ENCODE measurements at places on chromosomes 13 and 19. TPM values are rescaled to one million over a fixed set of nuclear protein-coding genes. Genes with fewer than 3 reads are reported as not detected.

The ESD gene
- total RNA-seq, result 97.4 TPM

The TEX29 gene
- 0.34 TPM for total RNA-seq

GRCh38 chr19:8445488-8446001 is 770 bp downstream of the HNRNPM start:
- H3K36me3 ChIP-seq, result no peaks in the 10 kb centered on the region
- H3K4me3 ChIP-seq, result peak overlapping the region; percentile 98
- H3K27me3 ChIP-seq, result no peaks in the 10 kb centered on the region
- peak; percentile 72 for DNase-seq

DNA sequence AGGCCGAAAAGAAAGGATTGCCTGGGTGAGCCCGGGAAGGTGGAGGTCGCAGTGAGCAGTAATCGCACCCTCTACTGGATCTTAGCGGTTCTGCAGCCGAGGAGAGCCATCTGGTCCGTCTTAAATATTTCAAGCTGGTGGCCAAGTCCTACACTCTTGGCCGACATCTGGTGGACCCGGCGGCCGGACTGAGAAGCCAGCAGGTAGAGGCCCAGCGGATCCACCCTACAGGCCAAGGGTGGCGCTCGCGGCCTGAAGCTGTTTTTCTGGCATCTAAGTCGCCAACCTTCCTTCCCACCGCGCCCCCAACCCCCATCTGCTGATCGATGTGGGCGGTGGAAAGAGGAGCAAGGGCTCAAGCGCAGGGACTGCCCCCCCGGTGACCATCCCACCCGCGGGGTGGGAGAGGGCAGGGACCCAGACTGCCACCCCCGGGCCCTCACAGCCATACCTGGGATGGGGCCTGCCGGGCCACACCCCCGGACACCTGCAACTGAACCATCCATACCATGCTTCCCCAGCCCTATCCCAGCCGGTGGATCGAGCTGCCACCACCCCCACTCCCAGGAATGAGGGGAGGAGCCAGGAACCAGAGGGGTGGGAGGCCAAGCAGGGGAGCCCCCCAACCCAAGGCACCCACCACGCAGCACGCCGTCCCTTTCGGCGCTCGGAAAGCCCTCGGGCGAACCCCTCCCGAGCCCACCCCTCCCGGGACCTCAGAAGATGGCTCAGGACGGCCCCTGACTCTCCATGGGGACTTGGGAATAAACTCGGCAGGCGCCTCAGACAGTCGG is 46.3 kb upstream of the ZNF730 start:
- H3K4me1 ChIP-seq, result no peaks in the 10 kb centered on the region
- H3K27ac ChIP-seq, result no peak overlapping the region
- H3K4me3 ChIP-seq, result peak overlapping the region; percentile 38

DNA sequence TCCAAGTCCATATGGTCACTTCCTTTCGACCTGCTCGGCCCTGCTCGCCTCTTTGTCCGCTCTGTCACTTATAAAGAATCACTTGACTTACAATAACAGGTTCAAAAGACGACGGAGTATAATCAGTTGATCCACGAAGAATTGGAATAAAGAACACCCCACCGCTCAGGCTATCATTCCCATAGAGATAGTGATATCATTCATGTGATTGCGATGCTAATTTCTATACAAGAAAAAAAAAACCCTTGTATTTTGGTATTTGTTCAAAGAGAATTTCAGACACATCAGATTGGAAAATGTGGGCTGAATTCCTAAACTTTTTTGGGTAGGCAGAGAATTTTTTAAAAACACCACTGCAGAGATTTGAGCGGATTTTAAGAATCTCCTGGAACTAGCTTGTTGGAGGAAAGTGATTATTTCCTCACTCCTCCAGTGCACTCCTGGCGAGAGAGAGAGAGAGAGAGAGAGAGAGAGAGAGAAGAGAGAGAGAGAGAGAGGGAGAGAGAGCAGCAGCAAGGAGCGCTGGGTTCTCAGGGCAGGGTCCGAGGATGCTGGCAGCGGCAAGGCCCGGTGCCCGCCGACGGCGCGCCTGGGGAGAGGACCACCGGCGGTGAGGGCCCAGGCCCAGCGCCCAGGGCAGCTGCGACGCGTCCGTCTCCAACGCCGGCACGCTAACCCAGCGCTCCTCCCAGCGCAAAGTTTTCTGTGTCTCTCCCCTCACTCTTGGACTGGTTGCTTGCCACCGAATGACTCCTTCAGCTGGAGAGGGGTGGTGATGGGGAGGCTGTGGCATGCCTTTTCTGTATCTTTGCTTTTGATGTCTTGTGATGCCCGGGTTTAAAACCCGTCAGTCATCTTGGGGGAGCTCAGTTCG is 149.0 kb upstream of the ZNF536 start:
- H3K36me3 ChIP-seq, result no peaks in the 10 kb centered on the region
- peaks cover 9% of the 10 kb centered on the region for H3K27me3 ChIP-seq
- no peak overlapping the region for H3K4me3 ChIP-seq
- DNase-seq, result no peak
- no peak overlapping the region for H3K27ac ChIP-seq
- H3K4me1 ChIP-seq, result peaks cover 13% of the 10 kb centered on the region

The USPL1 gene
- 12.4 TPM for total RNA-seq

- no peaks in the 10 kb centered on the region for H3K36me3 ChIP-seq
- DNase-seq, result no peak
- no peaks in the 10 kb centered on the region for H3K27me3 ChIP-seq
These were observed 2280.4 kb upstream of the PCDH20 start for GRCh38 chr13:63696055-63696454.

GRCh38 chr13:107819071-107819470 is 396.3 kb downstream of the LIG4 start:
- no peaks in the 10 kb centered on the region for H3K4me1 ChIP-seq
- no peak for DNase-seq
- H3K27me3 ChIP-seq, result no peaks in the 10 kb centered on the region
- H3K4me3 ChIP-seq, result no peak overlapping the region
- no peak overlapping the region for H3K27ac ChIP-seq

DNA sequence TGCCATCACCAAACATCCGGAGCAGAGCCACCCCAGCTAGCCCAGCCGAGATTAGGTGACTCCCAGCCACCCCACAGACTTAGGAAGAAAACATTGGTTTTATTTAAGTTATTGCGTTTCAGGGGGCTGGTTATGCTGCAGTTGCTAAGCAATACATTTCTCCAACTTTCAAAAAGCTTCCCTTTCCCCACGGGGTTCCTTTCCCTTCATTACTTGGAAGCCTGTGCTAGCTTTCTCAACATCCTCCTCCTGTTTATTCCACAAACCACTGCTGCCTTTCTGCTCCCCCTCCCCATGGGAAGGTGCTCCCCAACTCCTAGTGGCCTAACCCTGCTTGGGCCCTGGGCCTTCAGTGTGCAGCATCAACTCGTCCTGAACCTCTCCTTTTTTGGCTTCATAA is 52.6 kb downstream of the CDADC1 start:
- no peak for DNase-seq
- H3K4me1 ChIP-seq, result peaks cover 17% of the 10 kb centered on the region
- H3K27me3 ChIP-seq, result no peaks in the 10 kb centered on the region
- no peak overlapping the region for H3K27ac ChIP-seq
- H3K36me3 ChIP-seq, result no peaks in the 10 kb centered on the region

The ERICH4 gene
- not detected for total RNA-seq

The ZNF223 gene
- total RNA-seq, result 8.8 TPM

DNA sequence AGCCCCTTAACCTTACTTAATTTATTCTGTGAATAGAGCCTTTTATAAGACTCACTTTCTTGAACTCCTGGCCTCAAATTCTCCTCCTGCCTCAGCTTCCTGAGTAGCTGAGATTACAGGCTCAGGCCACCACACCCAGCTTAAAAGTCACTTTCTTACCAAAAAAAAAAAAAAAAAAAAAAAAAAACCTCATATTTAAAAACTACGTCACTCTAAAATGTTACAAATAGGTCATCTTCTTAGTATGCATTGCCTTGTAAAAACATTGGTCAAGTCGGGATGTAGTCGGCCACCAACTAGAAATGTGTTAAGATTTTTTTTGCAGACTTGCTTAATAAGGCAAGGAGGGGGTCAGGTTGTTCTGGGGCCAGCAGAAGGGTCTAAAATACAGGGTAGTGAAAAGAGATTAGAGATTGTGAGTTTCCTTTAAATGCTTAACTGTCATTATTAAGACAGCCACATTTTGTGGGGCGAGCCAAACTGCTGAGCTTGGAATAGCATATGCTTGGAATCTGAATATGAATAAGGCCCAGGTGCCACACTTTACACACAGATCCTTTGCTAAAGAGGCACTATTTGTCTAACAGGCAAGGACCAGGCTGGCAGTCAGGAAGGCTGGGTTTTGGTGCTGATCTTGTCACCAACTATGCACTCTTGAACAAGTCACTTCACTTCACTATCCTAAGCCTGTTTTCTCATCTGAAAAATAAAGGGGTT is 16.5 kb upstream of the IL17D start:
- DNase-seq, result no peak
- H3K27ac ChIP-seq, result no peak overlapping the region
- H3K36me3 ChIP-seq, result no peaks in the 10 kb centered on the region

DNA sequence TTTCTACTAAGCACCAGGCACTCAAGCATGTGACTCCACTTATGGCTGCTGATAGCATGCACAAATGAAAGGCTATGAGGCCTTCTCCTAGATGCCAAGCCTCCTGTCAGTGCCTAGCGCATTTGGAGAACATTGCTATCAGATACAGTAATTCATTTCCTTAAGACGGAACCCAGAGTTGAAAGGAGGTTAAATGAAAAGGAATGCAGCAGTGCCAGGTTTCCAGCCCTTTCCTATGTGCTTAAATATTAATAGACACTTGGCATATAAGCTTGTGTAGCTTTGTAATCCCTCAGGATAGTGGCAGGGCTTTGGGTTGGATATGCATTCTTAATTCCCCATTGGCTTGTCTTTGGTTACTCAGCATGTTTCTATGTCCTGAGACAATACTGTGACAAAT is 140.1 kb upstream of the FRY start:
- no peak overlapping the region for H3K4me3 ChIP-seq
- no peaks in the 10 kb centered on the region for H3K36me3 ChIP-seq
- no peak for DNase-seq
- peaks cover 3% of the 10 kb centered on the region for H3K4me1 ChIP-seq
- H3K27ac ChIP-seq, result no peak overlapping the region

The FGF22 gene
- total RNA-seq, result 0.28 TPM

- H3K4me1 ChIP-seq, result peaks cover 6% of the 10 kb centered on the region
- no peaks in the 10 kb centered on the region for H3K27me3 ChIP-seq
- no peak for DNase-seq
- H3K4me3 ChIP-seq, result no peak overlapping the region
- no peaks in the 10 kb centered on the region for H3K36me3 ChIP-seq
These were observed 21.6 kb downstream of the SPATA13 start for GRCh38 chr13:24181991-24182702.

The DAZAP1 gene
- total RNA-seq, result 87.5 TPM

DNA sequence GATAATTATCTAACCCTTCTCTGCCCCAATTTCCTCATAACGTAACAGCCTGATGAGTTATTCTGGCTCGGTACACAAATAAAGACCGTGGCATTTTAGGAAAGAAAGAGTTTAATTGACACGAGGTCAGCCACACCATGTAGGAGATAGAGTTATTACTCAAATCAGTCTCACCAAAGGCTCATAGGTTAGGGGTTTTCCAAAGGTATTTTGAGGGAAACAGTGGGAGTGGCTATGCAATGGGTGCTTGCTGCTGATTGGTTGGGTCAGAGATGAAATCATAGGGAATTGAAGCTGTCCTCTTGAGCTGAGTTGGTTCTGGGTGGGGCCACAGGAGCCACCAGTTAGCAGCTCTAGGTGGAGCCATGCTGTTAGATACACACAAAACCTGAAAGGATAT is 137.5 kb downstream of the FREM2 start:
- no peaks in the 10 kb centered on the region for H3K27me3 ChIP-seq
- no peak for DNase-seq
- H3K36me3 ChIP-seq, result no peaks in the 10 kb centered on the region
- no peaks in the 10 kb centered on the region for H3K4me1 ChIP-seq
- no peak overlapping the region for H3K27ac ChIP-seq
- no peak overlapping the region for H3K4me3 ChIP-seq

The CEACAM5 gene
- 0.28 TPM for total RNA-seq

The PEX11G gene
- total RNA-seq, result 6.7 TPM

DNA sequence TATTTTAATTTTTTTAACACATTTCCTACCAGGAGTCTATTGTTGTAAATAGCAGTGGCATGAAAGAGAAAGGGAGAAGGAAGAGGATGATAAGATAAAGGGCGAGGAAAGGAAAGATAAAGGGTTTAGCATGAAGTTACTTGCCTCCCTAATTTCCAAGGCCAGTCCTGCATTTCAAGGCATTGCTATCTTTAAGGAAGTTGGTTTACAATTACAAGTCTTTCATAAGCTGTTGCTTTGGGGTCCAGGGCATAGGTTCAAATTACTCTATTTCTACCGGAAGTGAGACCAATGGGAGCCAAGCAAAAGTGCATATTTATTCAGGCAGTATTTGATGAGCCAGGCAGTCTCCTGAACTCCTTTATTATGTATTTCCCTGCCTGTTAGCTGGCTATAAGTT is 27.7 kb upstream of the UBL3 start:
- no peak overlapping the region for H3K4me3 ChIP-seq
- H3K36me3 ChIP-seq, result no peaks in the 10 kb centered on the region
- DNase-seq, result no peak
- no peaks in the 10 kb centered on the region for H3K27me3 ChIP-seq
- no peak overlapping the region for H3K27ac ChIP-seq
- no peaks in the 10 kb centered on the region for H3K4me1 ChIP-seq

GRCh38 chr13:62246581-62246980 is 830.9 kb upstream of the PCDH20 start:
- no peak overlapping the region for H3K4me3 ChIP-seq
- DNase-seq, result no peak
- H3K36me3 ChIP-seq, result no peaks in the 10 kb centered on the region

DNA sequence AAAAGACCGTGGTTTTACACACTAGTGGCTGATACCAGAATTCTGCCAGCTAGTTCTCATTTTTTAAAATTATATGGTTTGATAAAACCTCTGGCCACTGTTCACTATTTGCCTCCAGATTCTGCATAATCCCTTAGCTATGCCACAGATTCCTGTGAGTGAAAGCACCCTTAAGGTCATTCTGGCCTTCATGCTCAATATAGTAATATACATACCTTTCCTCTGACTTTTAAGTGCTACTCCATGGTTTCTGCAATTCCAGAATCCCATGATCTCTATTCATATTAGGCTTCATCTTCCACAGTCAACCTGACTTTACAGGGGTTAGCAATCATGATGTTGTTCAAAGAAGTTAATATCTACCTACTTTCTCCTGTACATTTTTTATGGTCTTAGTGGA is 274.1 kb upstream of the EDNRB start:
- H3K27me3 ChIP-seq, result no peaks in the 10 kb centered on the region
- H3K27ac ChIP-seq, result no peak overlapping the region
- no peaks in the 10 kb centered on the region for H3K36me3 ChIP-seq
- DNase-seq, result no peak
- no peaks in the 10 kb centered on the region for H3K4me1 ChIP-seq

DNA sequence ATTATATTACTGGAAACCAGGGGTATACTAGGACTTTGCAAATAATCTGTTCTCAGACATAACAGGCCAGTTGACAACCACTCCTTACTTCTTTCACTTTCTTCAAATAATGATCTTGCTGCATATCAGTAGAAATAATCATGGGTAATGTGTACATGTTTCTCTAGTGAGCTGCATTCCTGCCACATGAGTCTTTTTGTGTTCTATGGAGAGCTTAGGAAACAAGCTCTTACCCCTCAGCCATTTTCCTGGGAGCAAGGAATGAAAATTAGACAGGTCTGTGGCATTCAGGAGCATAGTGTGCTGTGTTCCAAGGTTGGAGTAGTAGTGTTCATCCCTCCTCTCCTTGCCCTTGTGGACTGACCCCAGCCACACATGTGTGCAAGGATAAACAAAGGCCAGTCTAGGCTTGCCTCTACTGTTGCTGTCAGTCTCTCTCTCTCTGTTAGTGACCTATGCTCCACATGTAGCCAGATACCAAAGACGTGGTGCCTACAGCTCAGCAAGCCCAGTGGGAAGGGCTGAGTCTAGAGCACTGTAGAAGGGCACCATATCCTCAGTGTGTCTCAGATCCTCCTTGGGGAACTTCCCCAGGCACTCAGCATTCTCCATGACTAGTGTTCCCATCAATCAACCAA is 11.5 kb upstream of the OXGR1 start:
- no peaks in the 10 kb centered on the region for H3K27me3 ChIP-seq
- no peaks in the 10 kb centered on the region for H3K4me1 ChIP-seq
- no peaks in the 10 kb centered on the region for H3K36me3 ChIP-seq
- no peak overlapping the region for H3K4me3 ChIP-seq

All from adrenal gland (tissue), 19 donors.